Karpas-422 (cell line): ENCODE measurements at places on chromosomes 2 and 18. TPM values are rescaled to one million over a fixed set of nuclear protein-coding genes. Genes with fewer than 3 reads are reported as not detected.

UGT1A8 gene
- 0.18 TPM in 1 of 2 replicates, not detected in the other for total RNA-seq

RTP5 gene
- total RNA-seq = not detected in 2 replicates

GATA6 gene
- not detected in 2 replicates for total RNA-seq

CROCC2 gene
- total RNA-seq = not detected in 2 replicates

RNASEH1 gene
- 20.4 and 33.9 TPM in 2 replicates for total RNA-seq

FIGN gene
- not detected in 2 replicates for total RNA-seq

FBLN7 gene
- total RNA-seq = 0.07 TPM in 2 replicates

SNORC gene
- 1.2 and 1.9 TPM in 2 replicates for total RNA-seq

TEKT4 gene
- not detected in 2 replicates for total RNA-seq

CUL3 gene
- 74.5 and 132 TPM in 2 replicates for total RNA-seq

AGXT gene
- not detected in 2 replicates for total RNA-seq

TMEM18 gene
- 46.1 and 48.6 TPM in 2 replicates for total RNA-seq

- no peak for DNase-seq
Observed at GRCh38 chr2:239532859-239533258, 132.0 kb upstream of the HDAC4 start.

DNA sequence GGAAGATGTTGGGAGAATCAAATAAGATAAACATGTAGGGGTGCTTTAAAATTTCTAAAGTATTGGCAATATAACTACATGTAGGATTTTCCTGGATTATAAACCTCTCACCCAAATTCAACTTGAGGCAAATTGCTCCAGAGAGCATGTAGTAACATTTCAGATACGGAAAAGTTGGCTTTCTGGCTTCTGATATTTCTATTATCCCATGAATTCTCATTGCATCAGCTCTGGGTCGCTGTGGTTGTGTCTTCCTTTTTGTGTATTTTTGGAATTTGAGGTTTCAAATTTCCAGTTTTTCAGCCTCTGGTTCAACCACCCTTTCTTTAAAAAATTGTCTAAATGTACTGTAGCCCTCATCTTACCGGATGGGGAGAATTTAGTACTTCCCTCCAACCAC, 32.3 kb downstream of the TGIF1 start:
- no peak for DNase-seq

GRCh38 chr2:73373344-73373743, 12.3 kb upstream of the ALMS1 start:
- no peak for DNase-seq

DNA sequence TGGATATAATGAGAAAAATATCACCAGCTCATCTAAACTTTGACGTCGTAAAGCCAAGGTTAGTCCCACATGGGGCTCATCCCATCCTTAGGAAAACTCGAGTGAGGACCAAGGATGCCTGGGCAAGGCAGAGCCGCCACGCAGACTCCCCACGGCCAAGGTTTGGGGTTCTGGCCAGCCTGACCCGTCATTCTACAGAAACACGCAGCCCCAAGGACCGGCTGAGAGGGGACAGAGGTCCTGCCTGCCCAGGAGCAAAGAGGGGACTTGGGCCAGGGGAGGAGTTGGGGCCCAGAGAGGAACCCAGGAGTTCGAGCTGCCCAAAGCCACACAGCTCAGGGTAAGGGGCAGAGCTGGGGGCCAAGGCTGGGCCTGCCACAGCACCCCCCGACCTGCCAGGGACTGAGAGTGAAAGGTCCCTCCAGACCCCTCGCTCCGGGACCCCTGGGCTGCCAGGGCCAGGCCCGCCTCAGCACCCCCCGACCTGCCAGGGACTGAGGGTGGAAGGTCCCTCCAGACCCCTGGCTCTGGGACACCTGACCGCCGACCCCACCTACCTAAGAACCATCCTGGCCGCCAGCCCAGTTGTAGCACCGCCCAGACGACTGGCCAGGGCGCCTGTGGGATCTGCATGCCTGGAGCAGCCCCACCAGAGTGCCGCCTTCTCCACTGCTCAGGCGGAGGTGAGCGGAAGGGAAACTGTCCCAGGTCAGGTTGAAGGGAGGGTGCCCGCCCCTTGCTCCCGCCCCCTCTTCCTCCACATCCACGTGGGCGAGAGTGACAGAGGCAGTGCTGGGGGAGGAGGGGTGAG, at the start of gene PDCD1:
PDCD1 (minus strand) TSS at position 689 of the 811 bp plus-strand sequence; CDS start at position 633, 56 bp downstream.
- DNase-seq = no peak

DNA sequence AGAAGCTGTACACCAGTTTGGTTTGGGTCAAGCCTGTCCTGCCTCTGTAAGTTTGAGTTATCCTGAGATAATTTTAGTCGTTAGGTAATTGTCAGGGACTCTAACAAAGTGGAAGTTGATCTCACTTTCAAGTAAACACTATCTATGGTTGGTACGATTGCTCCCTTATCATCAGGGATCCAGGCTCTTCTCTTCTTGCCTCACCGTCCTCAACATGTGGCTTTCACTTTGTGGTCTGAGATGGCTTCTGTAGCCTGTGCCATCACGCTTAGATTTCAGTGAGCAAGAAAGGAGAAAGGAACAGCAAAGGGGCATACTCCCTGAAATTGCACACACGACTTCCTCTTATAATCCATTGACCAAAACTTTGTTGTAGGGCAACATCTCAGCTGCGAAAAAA, 115.6 kb downstream of the CTAGE1 start:
- no peak for DNase-seq

GRCh38 chr2:145068509-145068908, 548.6 kb upstream of the ZEB2 start:
- no peak for DNase-seq

- no peak for DNase-seq
Observed at GRCh38 chr2:159139216-159139933, 147.1 kb downstream of the WDSUB1 start.

- no peak for DNase-seq
Observed at GRCh38 chr18:44453505-44453904, 227.2 kb upstream of the SETBP1 start.

DNA sequence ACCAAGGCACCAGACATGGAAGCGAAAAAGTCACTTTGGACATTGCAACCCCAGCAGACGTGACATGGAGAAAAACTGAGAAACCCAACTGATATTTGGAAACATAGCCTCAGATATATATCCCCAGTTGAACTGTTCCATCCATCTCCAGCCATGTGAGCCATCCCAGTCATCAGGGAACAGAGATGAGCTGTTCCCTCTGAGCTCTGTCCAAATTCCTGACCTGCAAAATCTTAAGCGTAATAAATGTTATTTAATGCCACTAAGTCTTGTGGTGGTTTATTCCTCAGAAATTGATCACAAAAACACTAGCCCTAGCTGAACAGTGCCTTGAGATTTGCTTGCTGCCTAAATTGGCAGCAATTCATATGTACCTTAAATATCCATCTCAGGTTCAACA, 182.8 kb downstream of the NRP2 start:
- no peak for DNase-seq

- DNase-seq = no peak
Observed at GRCh38 chr2:196500686-196501431, 138.7 kb upstream of the CCDC150 start.

- no peak for DNase-seq
Observed at GRCh38 chr2:64296140-64296480, 151.9 kb upstream of the PELI1 start.

GRCh38 chr2:12456293-12457106, 260.2 kb upstream of the TRIB2 start:
- peak; percentile 82 for DNase-seq

DNA sequence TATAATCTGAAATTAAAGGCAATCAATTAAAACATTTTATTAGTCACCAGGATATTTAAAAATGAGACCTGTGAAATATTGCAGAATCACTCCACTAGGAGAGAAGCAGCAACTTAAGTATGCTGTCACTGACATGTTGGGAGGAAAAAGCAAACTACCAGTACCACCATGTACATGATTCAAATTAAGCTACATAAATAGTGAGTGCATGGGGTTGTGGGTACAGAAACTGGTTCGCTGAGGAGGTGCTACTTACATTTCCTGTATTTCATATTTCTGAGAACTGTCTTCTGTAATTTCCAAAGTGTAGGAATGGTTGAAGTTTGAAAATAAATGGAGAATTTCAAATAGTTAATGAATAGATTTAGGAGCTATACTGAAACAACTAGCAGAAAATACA, 7.9 kb upstream of the NR4A2 start:
- DNase-seq = no peak

DNA sequence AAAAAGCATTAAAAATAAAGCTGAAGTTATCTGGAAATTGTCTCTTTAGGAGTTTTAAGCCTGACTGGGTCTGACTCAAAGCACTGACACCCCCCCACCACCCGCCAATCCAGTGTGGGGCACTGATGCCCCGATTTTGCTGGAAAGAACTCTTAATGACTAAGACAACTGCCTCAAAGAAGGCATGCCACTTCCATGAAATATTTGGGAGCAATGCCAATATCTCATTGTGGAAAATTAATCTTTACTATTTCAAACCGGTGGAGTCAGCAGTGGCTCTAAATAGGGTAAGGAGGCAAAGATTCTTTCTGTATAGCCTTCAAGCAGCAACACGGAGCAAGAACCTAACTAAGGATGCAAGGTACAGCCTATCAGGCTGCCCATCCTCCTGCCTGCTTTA, 4.5 kb downstream of the FKBP7 start:
- DNase-seq = no peak

GRCh38 chr2:162172802-162173370, 20.8 kb upstream of the GCG start:
- no peak for DNase-seq

GRCh38 chr2:204127238-204127637, 190.7 kb downstream of the ICOS start:
- DNase-seq = no peak

GRCh38 chr2:200308546-200309295, 2.2 kb downstream of the SPATS2L start:
- no peak for DNase-seq
